ENCODE measurements at places on chromosomes 1 and 21.

DNA sequence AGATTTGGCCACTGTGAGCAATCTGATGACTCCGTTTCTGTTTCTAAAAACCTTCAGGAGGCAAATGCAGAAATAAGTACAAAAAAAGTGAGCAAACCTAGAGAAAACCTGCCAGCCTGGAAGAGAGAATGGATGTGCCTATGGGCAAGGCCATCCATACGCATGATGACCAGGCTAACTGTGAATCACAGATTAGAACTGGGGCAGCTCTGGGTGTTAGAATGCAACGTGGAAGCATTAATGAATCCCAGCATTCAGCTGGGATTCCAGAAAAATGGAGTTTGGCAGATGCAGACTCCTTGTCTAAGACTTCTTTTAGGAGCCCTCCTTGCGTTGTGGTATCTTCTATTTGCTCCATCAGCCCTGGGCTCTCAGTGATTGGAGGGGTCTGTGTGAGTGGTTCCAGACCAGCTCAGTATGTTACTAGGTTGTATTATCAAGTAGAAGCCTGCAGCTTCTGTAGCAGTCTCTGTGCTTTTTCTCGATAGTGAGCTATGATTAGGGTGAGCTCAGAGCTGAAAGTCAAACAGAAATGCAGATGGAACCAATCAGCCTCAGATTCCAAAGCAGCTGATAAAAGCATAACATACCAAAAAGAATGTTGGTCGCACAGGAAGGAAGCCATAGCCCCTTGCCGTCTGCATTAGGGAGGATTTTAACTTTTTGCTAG is 154.0 kb downstream of the PSMG1 start:
- DNase-seq = no peak

- no peak for DNase-seq
These were observed 47.9 kb upstream of the NUF2 start for GRCh38 chr1:163273766-163274441.

DNA sequence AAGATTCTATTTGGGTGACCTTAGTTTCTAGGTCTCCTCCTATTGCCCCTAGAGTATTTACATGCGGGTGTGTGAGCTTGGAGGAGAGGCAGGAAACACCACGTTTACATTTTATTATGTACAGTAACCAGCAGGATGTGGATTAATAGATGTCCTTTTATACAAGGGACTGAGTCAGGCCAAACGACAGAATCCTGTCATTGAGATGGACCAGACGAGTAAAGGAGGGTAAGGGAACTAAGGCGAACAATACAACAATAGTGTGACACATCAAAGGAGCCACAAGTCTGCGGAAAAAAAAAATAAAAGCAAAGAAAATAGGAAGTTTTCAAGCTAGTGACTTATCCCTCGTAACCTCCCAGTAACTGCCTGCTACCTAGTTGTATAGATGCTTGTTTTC is 151.1 kb downstream of the GABPA start:
- DNase-seq = no peak

DNA sequence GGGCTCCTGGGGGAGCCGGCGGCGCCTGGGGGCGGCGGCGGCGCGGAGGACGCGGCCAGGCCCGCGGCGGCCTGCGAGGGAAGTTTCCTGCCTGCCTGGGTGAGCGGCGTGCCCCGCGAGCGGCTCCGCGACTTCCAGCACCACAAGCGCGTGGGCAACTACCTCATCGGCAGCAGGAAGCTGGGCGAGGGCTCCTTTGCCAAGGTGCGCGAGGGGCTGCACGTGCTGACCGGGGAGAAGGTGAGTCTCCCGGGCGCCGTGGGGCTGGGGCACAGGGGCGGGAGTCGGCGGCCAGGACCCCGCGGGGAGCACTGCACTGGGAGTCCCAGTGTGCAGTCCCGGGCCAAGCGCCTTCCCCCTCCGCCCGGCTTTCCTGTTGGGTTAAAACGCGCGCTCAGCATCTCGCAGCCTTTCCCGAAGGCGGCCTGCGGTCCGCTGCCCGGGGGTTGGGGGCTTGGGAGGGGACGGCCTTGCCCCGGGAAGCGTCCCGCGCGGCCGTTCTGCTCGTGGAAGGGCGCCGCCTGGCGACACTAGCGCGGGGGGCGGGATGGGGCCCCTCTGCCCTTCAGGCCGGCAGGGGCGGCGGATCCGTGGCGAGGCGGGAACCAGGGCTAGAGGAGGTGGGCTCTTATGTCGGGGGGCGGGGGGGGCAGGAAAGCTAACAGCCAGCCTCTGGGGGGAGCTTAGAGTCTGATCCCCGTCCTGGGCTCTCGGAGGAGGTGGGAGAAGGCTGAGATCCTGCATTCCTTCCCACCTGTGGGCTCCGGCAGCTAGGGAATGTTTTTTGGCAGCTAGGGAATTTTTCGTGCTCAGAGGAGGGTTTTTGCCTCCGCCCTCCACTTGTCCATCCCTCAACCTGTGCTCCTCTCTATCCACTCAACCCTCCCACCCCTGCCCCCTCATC is 1.1 kb downstream of the HUNK start:
- no peak for DNase-seq

- DNase-seq = no peak
These were observed 217.0 kb upstream of the PKN2 start for GRCh38 chr1:88466899-88467580.

DNA sequence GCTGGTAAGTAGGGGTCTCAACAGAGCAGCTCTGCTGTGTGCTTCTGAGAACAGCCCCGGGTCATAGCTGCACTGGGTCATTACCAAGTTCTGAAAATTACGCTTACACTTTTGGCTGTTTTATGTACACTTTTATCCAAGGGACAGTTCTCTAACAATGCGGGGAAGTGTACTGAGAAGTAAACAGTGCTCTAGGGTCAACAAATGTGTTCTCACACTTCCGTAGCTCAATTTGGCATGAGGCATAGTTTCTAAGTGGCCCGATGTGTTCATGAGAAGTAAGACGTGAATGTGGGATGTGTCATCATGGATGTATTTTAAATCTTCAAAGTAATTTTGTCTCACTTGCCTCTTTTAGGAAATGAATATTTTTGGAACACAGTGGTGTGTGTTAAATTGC is 10.9 kb upstream of the VAMP3 start:
- no peak for DNase-seq

DNA sequence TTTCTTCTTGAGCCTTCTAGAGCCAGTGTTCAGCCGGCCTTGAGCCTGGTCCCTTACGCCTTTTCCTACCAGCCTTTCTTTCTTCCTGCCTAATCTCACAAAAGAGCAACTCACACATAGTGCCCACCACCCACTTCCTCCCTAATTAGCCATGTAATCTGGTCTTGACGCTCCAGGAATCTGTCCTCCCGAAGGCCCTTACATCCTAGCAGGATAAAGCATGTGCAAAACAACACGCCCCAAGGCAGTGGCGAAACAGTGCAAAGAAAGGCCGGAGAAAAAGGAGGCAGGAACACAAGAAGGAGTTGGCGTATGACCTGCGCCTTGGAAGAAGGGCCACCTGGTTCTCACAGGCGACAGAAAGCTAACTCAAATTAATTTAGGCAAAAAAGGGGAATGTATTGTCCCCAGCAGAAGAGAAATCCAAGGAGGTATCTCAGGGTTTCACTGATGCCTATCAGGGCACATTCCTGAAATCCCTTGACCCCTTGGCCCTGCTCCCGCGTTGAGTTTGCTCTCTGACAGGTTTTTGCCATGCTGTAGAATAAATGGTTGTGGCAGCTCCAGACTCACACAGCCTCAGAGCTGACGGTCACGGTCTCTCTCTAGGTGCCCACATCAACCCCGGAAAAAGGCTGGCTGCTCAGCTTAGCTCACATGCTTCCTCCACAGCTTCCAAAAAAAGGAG is 79.0 kb downstream of the ZNF281 start:
- DNase-seq = no peak

- no peak for DNase-seq
These were observed 317.2 kb upstream of the NFIA start for GRCh38 chr1:60765204-60765603.

GRCh38 chr1:230029244-230029941 is 37.6 kb upstream of the GALNT2 start:
- no peak for DNase-seq

All from NCI-H2081 treated with DMSO at 0.1 percent for 48 hours (cell line).